ENCODE measurements at places on chromosomes 3 and 15.

DNA sequence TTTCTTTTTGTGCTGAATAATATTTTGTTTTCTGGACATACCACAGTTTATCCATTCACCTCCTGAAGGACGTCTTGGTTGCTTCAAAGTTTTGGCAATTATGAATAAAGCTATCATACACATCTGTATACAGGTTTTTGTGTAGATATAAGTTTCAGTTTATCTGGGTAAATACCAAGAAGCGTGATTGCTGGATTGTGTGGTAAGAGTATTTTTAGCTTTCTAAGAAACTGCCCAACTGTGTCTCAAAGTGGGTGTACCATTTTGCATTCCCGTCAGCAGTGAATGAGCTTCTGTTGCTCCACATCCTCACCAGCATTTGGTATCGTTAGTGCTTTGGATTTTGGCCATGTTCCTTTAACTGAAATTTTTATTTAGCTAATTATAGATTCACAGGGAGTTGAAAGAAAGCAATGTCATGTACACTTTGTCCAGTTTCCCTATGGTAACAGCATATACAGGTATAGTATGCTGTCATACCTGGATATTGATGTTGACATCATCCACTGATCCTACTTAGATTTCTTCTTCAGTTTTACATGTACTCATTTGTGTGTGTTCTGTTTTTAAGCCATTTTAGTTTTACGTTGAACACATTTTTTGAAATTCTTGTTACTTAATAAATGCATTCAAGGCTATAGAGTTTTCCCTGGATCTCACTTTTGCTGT lies 11.9 kb downstream of the ARID3B start:
- no peak for DNase-seq

DNA sequence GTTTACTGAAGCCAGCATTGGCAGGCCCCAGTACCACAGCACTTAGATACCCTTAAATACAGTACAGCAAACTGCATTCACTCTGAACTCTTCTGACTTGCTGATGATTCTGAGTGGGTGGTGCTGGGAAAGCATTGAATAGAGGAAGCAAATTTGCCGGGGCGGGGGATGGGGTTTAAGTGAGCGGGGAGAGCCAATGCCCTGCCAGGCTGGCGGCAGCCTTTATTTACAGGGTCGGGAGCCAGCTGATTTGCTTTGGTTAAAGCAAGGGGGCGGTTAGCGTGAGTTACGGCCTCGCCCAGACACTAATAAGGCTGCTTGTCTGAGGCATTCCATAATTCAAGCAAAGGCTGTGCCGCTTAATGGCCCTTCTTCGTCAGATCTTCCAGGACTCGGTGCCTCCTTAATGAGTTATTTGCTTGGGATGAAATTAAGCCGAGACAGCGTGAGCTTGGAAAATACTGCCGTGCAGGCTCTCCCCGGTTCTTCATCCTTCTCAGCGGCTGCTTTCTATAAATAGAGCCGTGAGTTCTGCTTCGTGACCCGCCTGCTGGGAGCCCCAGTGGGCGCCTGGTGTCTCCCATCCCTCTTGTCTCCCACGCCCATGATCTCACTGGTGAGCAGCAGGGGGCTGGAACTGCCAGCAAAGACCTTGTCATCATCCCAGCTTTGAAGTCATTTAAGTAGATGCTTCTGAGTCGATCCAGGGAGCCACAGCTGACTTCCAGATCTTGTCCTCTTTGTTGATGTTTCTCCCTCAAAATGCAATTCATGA lies 25.8 kb downstream of the SPSB4 start:
- DNase-seq, result peak; percentile 15

- DNase-seq, result no peak
Observed at GRCh38 chr3:10561162-10561945, 56.0 kb upstream of the ATP2B2 start.

- DNase-seq, result no peak
Observed at GRCh38 chr3:16437640-16438039, 75.9 kb downstream of the RFTN1 start.

DNA sequence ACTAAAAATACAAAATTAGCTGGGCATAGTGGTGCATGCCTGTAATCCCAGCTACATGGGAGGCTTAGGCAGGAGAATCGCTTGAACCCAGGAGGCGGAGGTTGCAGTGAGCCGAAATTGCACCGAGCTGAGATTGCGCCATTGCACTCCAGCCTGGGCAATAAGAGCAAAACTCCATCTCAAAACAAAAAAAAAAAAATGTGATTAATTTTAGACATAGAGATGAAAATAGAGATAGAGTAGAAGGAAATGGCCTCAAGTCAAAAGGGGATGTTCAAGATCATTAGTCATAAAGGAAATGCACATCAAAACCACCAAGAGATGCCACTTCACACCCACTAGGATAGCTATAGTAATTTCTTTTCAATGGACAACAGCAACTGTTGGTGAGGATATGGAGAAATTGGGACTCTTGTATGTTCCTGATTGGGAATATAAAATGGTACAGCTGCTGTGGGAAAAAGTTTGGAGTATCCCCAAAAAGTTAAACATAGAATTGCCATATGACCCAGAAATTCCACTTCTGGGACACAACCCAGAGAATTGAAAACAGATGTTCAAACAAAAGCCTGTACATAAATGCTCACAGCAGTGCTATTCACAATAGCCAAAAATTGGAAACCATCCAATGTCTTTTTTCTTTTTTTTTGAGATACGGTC lies 55.4 kb downstream of the ABHD2 start:
- no peak for DNase-seq

DNA sequence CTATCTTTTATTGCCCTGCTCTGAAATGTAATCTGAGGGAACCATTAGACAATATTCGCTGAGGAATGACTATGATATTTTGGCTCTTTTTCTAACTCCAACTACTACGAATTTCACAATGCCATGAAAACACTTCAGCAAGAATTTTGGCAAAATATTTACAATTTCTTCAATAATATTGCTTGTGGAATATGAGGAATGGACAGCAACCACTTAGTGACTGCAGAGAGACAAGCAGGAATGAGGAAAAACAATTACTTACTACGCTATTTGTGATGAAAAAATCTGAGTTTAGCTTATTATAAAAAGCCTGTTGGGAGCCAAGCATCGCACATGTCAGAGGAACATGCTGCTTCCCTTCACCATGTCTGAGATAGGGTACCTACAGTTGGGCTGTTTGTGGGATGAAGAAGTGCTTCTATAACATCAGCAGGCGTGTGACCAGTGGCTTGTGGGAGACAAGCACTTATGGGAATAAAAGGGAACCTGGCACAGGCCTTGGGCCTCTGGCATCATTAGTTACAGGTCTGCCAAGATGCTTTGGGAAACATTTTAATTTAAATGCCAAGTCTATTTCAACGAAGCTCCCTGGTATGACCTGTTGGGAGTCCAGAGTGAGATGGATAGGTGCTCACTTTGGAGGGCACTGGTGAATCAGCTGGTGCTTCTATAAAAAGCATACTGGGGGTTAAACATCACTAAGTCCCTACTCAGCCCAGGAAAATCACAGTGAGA lies 2.7 kb upstream of the PLCL2 start:
- no peak for DNase-seq

DNA sequence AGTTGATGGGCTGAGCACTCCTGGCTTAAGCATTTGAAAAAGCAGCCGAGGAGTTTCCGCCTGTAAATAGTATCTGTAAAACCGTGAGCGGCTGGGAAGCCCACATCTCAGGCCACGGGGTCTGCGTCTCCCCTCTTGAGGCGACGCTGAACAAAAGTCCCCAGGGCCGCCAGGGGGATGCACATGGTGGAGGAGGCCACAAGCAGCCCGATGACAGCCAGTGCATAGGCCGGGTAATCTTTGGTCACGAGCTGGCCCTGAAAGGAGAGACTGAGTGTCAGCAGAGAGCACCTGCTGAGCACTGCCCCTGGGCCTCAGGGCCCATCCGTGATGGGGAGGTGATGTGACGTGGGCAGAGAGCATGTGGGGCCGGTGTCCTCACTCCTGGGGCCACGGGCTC lies 37.5 kb downstream of the SLC6A20 start:
- no peak for DNase-seq

- DNase-seq, result no peak
Observed at GRCh38 chr3:38648659-38649499, 608 bp downstream of the SCN5A start.

DNA sequence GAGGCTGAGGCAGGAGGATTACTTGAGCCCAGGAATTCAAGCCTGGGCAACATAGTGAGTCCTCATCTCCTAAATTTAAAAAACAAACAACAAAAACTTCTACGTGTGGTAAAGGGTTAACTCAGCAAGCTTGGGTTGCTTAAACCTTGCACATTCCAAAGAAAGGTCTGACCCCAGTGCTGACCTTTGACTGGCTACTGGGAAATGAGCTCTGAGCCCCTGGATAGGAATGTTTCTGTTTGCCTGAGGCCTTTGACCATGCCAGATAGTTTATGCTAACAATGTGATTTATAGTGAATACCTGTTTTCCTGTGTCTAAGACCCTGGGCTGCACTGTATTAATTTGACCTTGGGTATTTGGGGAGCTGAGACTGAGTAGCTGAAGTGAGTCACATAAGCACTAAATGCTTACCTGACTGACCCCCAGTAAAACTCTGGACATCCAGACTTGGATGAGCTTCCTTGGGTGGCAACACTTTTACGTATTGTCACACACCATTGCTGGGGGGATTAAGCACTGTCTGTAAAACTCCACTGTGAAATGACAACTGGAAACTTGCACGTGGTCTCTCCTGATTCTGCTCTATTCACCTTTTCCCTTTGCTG lies 20.7 kb downstream of the TCAIM start:
- no peak for DNase-seq

GRCh38 chr15:37806808-37807207 lies 127.6 kb upstream of the TMCO5A start:
- no peak for DNase-seq

DNA sequence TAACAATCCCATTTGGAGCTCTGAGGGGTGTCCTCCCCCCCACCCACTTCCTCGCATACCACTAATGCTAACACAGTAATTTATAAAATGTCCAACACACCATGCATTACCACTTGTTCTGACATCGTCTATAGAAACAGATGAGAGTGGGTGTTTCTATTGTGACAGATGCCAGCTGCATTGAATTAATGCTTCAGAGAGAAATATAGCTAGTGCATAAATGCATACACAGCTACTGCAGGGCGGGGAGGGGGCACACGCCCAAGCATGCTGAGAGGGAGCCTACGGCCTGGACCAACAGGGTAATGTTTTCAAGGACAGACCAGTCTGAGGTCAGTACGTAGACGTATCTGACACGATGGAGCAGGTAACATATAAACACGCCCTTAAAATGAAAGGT lies 106.0 kb upstream of the FEZF2 start:
- DNase-seq, result no peak

DNA sequence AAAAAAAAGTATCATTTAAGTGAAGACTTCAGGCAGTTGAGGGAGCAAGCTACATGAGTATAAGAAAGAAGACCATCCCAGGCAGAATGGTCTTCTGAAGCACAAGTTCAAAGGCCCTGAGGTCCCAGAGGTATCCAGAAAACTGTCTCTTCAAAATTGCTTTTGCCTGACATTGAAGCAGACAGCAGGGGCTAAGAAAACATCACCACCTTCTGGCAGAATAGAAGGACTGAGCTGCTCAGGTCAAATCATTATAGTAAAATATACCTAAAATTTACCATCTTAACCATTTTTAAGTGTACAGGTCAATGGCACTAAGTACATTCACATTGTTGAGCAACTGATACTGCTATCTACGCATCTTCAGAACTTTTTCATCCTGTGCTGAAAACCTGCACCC lies 16.4 kb downstream of the GPR160 start:
- no peak for DNase-seq

- DNase-seq, result no peak
Observed at GRCh38 chr3:15612001-15612400, 10.5 kb downstream of the BTD start.

DNA sequence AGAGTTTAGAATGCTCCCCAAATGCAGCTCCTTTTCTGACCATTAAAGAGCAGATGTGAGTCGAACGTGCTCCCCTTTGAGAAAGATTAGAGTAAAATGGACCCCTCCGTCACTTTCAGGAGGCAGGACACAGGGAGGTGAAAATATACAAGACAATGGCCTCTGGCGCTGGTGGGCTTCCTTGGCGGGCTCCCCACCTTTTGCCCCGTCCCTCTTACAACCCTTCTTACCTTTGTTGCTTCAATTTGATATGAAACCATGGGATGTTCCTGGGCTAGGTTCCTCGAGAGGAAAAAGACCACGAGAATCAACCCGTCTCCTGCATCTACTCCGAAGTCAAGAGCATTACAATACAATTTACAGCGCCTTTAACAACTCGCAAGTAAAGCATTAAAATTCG lies 214.2 kb downstream of the MEIS2 start:
- no peak for DNase-seq

DNA sequence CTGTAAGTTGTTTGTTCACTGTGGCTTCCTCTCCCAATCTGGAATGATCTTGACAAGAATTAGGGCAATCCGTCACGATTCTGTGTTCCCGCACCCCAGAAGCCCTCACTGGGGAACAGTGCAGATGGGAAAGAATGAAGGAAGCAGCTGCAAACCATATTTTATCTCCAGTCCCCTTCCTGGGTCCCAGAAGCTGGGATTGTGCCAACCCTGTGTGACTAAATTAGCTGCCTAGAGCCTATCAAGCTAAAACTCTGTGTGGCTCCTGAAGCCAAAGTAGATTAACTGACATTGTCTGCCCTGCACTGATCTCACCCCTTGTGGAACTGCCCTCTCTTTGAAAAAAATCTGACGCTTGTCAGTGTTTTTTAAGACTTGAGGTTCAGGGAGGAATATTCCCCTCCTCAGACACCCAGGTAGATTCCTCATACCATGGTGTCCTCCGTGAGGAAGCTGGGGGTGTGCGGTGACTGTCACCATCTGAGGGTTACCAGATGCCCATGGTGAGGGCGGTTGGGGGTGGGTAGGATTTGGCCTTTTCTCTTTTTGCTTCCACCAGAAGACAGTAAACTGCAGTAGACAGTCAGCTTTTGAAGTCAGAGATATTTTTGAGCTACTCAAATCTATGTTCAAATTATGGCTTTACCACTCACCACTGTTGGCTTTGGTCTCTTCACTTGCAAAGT lies 358.3 kb upstream of the TPM1 start:
- no peak for DNase-seq

GRCh38 chr15:71366926-71367325 lies 251.7 kb downstream of the THSD4 start:
- DNase-seq, result no peak

- DNase-seq, result no peak
Observed at GRCh38 chr3:151864423-151865101, 8.9 kb upstream of the SUCNR1 start.

DNA sequence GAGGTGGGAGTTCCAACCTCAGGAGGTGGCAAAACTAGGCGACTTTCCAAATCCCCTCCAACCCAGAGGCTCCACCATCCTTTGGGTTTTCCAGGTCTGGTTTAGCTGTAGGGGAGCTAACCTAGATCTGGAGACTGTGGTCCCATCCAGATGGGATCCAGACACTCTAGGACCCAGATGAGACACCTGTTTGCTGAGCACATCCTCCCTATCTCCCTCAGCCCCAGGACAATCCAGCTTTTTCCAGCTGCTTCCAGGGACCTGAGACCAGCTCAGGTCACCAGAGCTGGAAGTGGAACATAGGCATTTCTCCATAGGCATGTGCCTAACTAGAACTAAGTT lies 18.2 kb downstream of the CRTAP start:
- no peak for DNase-seq

DNA sequence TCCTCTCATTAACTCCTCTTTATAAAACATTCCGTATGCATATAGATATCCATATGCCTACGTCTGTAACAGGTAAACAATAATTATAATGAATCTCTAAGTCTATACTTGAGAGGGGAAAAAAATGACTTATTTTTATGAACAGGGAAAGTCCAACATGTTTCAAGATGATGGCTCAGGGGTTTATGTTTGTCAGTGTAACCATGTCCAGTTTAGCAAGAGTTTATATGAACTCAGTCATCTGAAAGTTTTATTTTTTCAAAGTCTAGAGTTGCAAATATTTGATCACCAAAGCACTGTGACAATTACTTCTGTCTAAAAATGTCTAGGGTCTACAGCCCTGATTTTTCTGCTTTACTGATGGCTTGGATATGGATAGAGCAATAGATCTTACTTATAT lies 559.4 kb upstream of the KCNMB2 start:
- DNase-seq, result no peak
